Neural crest cell (in vitro differentiated cells): ENCODE measurements at places on chromosomes 2 and 18. TPM values are rescaled to one million over a fixed set of nuclear protein-coding genes. Genes with fewer than 3 reads are reported as not detected.
A peak's percentile ranks its signal among the peaks of the same experiment; 100 is the strongest.

MAP3K19 gene
- total RNA-seq: not detected in 2 replicates

DNA sequence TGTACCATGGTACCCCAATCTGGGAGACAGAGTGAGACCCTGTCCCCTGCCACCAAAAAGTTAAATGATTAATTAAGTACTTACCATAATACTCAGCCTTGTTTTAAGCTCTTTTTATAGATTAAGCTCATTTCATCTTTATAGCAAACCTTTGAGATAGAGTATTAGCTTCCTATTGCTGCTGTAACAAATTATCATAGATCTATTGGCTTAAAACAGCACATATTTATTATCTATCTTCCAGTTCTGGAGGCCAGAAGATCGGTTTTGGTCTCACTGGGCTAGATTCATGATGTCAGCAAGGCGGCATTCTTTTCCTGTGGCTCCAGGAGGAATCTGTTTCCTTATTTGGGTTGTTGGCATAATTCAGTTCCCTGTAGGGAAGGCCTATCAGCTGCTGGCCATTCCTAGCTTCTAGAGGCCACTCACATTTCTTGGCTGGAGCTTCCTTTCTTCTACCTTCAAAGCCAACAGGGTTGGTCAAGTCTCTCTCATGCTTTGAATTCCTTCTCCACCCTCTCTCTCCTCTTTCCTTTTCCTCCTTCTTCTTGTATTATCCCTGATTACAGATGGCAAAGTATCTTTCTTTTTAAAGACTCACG, 13.7 kb upstream of the GREB1 start:
- DNase-seq: no peak

DNA sequence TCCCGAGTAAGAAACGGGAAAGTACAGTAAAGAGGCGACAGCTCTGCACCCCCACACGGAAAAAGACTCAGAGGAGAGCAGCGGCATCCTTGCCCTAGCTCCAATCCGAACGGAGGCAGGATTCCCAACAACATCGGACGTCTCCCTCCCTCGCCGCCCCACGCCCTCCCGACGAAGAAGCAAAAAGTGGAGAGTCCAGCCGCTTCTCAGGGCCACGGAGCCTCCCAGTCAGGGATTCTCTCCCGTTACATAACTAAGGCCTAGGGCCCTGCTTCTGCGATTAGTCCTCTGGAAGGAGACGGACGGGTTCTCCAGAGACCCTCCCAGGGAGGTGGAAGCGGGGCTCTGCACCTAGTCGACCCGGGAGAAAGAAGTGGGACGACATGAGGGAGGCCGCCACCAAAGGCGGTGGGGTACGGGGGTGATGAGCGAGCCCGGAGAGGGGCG, 587 bp downstream of the SUMO1 start:
- DNase-seq: peak; percentile 35

RAD51AP2 gene
- 0.16 and 0.23 TPM in 2 replicates for total RNA-seq

DNA sequence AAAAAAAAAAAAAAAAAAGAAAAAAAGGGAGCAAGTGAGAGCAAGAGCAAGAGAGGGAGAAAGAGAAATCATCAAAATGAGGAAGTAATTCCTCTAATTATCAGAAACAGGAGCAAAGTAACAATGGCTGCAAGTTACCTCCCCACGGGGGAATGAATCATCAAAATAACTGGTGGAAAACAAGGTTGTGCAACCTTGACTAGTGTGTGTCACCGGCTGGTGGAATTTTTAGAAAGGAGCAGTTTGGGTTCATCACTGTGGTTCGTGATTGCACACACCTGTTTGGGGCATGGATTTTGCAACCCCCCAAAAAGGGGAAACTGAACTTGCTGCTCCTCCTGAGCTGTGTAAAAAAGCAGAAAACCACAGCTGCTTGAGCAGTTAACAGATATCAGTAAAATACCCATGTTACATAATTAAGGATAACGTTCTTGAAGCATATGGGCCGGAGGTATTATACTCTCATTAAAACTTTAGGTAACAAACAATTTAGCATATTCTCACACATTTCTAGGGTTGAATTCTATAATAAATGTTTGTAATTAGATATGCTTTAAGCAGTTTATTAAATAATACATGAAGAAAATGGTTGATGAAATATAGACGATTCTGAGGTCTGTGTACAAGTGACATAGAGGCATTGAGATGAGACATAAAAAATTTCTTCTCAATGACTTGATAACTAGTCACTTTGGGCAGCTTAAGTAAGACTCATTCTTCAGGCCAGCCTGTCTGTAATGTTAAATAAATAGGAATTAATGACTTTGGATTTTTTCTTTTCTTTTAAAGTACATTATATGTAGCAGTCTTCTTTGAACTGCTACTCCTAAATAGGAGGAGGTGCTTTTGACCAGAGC, 184.2 kb upstream of the ZEB2 start:
- no peak for DNase-seq

DNA sequence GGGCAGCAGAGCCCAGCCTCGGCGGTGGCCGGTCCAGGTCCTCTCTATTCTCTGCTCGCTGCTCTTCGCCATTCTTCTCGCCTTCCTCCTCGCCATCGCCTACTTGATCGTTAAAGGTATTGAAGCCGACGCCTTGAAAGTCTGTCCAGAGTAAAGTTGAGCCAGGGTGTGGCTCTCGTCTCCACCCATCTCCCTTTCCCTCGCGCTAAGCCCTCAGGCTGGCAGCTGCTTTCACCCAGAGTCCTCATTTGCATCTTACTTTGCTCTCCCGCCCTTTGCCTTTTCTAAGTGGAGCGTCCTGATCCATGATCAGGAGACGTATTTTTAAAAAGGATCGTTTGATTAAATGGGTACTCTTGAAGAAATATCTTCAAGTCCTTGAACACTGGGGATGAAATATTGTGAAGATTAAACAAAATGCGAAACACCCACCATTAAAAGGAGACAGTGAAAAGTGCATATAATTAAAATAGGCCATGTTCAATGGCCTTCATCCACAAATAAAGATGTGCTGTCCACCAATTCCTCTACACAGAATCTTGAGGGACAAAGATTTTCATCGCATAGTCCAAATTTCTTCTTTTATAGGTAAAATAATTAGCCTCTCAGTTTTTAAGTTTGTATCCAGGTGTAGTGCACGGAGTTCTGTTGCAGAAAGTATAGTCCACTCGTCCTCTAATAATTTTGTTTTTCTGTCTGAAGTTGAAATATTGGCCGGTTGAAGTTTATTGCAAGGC, 657 bp downstream of the ARL6IP6 start:
- peak; percentile 46 for DNase-seq

GRCh38 chr2:132963161-132963560, 293.2 kb upstream of the LYPD1 start:
- no peak for DNase-seq

UBXN2A gene
- 29.8 and 31.1 TPM in 2 replicates for total RNA-seq

GRCh38 chr2:30730736-30731647, 76.3 kb downstream of the CAPN13 start:
- DNase-seq: no peak

GRCh38 chr2:119821266-119821665, 61.5 kb downstream of the PTPN4 start:
- DNase-seq: no peak

DNA sequence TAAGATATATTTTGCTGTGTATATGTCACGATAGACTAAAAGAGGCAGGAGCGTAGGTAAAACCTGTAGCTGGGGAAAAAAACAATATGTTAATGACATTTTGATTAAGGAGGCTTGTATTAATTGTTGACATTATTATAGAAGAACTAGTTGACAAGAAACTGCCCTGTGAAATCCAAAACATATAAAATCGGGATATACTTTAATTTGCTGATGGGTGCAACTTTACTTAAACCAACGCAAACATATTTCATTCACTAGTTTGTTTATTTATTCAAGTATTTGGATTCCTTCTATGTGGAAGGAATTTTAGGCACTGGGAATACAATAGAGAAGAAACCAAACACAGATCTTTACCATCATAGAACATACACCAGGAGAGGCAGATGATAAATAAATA, 8.0 kb downstream of the WDR7 start:
- DNase-seq: no peak

DNA sequence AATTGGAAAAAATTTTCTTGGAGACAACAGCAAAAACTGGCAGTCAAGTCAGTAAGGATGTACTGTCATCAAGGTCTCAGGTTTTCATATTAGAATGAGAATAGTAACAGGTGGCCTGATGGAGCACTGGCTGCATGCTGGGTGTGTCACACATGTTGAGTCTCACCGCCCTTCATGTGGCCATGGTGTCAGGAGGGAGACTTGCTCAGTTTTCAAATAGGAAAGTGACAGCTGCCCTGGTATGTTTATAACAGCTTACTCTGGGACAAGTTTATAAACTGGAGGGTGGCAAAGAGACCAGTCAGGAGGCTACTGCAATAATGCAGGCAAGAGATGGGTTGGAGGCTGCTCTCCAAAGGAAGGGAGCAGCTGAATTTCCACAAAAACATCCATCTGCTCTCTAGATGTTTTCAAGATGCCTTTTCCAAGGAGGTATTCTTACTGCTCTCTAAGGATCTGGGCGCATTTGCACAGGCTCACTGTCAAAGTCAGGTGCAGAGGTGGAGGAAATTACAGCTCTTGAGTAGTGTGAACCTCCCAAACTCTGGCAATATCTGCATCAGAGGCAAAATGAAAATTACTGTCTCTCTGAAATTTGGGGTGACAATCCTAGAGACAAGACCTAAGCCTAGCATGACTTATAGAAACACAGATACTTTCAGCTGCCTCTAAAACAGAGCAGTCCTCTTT, 321.9 kb upstream of the RAB12 start:
- DNase-seq: no peak

DNA sequence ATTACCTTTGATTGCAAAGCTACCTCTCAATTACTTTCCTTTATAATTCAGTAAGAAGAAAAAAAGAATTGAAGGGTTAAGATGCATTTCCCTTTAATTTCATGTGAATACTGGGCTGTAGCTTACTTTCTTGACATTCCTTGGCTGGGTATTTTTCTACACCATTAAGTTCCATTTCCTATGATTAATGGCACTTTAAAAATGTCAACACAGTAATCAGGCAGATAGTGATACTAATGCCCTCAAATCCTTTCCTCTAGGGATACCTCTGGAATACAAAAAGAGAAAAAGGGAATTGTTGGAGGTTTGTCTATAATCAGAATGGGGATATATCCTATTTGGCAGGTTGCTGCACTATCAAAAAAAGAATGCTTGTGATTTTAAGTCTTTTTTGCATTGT, 216.9 kb downstream of the SRBD1 start:
- no peak for DNase-seq

GRHL1 gene
- 2.0 and 3.4 TPM in 2 replicates for total RNA-seq

PRSS56 gene
- total RNA-seq: 52.4 and 54.2 TPM in 2 replicates

DNA sequence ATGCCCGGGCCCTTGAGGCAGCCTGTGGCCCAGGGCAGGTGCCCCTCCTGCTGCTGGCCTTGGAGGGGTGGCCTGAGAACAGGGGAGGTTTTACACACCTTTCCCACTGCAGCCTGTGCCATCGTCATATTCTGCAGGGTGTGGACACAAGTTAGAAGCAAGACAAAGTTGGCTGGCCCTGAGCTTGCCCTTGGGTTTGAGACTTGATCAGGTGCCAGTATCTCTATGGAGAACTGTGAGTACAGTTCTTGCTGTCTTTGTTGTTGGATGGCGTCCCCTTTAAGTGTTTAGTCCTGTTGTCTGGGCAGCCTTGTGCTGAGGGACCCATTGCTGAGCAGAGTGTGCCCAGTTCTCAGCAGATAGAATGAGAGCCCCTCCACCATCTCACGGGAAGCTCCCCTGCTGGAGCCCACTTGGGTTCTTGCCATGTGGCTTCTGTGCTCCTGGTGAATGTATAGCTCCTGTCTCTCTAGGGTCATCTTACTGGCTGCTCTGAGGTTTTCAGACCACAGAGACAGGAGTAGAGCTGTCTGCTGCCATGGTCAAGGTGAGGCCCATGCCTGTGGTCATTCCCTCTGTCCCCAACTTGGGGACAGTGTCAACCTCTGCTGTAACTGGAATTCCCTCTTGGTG, 115.9 kb downstream of the SH3RF3 start:
- no peak for DNase-seq

GRCh38 chr2:220670511-220670910, 901.6 kb downstream of the EPHA4 start:
- no peak for DNase-seq

- no peak for DNase-seq
These were observed 321.4 kb upstream of the MMADHC start for GRCh38 chr2:149908726-149909683.

ALPP gene
- not detected in 2 replicates for total RNA-seq

IL1RL2 gene
- total RNA-seq: not detected in 2 replicates

DNA sequence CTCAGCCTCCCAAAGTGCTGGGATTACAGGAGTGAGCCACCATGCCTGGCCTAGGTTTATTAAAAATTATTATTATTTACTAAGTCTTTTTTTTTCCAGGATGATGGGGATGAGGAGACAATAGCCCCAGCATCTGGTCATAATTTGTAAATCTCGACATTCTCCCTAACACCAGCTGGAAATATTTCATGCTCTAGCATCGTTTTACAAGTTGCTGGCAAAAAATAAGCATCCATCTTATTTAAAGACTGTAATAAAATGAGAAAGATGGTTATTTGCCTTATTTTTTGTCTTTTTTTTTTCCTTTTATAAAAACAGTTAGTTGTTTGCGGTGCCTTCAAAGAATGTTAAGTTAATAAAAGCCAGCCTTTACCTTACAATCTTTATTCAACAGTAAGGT, 56.7 kb downstream of the SF3B1 start:
- no peak for DNase-seq

- no peak for DNase-seq
These were observed 814 bp downstream of the FKBP7 start for GRCh38 chr2:178477443-178478129.

GRCh38 chr2:75788902-75789301, 78.2 kb upstream of the GCFC2 start:
- no peak for DNase-seq

GRCh38 chr2:195620501-195620900, 36.5 kb upstream of the SLC39A10 start:
- no peak for DNase-seq

GRCh38 chr18:8752329-8752728, 47.0 kb downstream of the MTCL1 start:
- DNase-seq: no peak

GRCh38 chr2:12363569-12363968, 353.2 kb upstream of the TRIB2 start:
- no peak for DNase-seq

ASNSD1 gene
- total RNA-seq: 46.8 and 51.0 TPM in 2 replicates

DNA sequence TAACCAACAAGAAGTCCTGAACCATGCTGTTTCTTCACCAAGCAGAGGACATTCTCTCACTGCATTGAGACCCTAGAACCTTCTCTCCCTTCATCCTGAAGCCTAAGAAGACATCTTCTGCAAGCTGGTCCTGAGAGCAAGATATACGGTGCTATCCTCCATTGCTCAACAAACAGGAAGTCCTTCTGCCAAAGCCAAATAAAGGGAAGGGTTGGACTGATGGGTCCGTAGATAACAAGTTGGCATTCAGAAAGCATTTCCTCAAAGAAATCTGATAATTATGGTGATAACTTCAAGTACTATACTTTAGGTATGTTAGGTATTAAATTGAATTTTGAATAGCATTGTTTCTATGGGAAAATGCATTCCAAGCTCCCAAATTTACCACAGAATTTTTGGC, 23.3 kb downstream of the GRB14 start:
- no peak for DNase-seq
